ENCODE measurements at places on chromosomes 2 and 18.

GRCh38 chr2:10266133-10266620 lies 36.5 kb upstream of the HPCAL1 start:
- no peak for DNase-seq

GRCh38 chr18:13393338-13393737 lies 174.8 kb downstream of the LDLRAD4 start:
- no peak for DNase-seq

- no peak for DNase-seq
Observed at GRCh38 chr2:169001116-169001815, 29.9 kb downstream of the ABCB11 start.

DNA sequence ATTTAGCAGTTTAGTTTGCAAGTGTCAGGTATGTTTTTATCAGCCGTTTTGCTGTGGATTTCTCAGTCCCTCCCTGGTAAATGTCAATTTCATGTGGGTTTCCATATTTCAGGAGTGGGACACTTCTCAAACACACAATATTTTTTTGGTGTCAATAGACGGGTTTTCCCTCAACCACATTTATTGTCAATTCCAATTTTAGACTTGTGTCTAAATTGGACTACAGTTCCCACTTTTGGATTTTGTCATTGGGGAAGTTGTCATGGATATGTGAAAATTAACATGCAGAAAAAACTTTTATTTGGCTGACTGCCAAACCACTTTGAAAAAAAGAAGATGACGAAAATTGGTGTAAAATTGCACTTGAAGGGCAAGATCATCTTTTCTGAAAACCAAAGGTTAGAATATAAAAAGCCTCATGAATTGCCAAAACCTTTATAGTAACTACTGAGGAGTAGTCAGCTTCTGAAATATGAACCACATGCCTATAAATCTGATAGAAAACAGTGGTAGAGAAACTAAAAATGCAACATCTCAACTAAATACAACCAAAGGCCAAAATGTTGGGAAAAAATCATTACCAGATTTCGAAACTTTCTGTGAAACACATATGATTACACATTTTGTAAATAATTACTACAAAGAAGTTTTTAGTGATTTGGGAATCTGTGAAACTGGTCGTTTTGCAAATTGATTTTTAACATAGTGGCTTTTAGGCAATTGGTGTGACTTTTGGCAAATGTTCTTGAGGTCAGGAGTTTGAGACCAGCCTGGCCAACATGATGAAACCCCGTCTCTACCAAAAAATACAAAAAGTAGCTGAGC lies 106.4 kb downstream of the BCL2L11 start:
- no peak for DNase-seq

Data from stimulated activated naive B cell treated with anti-CD40 and anti-IgM and Interleukin-4, amounts not matched to agents 10 μg/mL and 1 μg/mL and 100 μg/mL, for 72 hours (primary cell).